ENCODE measurements at places on chromosomes 12 and 14.
A peak's percentile ranks its signal among the peaks of the same experiment; 100 is the strongest.

- DNase-seq = no peak
These were observed 1.7 kb downstream of the SOS2 start for GRCh38 chr14:50229681-50230080.

- DNase-seq = no peak
These were observed 17.4 kb downstream of the CEP170B start for GRCh38 chr14:104882325-104882973.

DNA sequence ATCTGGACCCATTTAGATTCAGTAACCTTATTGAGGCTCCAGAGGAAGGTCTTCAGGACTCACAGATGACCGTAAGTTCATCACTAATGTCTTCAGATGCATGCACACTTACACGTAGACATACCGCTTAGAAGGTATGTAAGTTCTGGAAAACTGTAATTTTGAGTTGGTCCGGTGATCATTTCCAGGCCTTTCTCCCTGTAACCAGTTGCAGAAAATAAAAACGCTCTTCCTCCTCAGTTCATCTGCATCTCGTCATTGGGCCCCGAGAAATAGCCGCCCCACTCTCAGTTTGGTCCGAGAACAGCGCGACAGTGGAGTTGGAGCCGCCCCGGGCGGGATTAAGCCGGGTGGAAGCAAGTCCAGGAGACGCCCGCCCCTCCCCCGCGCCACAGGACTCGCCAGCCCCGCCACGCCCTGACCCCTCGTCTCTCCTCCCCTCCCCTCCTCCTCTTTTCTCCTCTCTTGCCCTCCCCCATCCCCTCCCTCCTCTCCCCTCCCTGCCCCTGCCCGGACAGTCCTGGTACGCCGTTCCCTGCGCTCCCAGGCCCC, 83.7 kb downstream of the TNFAIP2 start:
- DNase-seq = no peak

GRCh38 chr14:52080158-52080800, 11.4 kb upstream of the NID2 start:
- no peak for DNase-seq

- no peak for DNase-seq
These were observed 26.1 kb upstream of the ETV6 start for GRCh38 chr12:11623382-11623781.

GRCh38 chr12:122982963-122983788, 2.7 kb downstream of the ARL6IP4 start:
- no peak for DNase-seq

DNA sequence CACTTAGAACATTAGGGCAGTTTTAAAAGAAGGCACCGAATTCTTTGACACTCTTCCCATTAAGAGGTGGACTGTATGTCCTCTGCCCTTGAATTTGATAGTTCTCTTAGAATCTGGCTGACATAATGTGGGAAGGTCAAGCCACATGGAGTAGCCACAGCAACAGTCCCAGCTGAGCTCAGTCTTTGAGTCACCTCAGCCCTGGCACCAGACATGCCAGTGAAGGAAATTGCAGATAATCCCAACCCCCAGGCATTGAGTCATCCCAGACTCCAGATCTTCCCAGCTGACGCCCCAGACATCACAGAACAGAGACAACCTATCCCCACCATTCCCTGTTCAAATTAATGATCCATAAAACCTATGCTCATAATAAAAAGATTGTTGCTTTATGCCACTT, 83.4 kb downstream of the GTF2A1 start:
- no peak for DNase-seq

DNA sequence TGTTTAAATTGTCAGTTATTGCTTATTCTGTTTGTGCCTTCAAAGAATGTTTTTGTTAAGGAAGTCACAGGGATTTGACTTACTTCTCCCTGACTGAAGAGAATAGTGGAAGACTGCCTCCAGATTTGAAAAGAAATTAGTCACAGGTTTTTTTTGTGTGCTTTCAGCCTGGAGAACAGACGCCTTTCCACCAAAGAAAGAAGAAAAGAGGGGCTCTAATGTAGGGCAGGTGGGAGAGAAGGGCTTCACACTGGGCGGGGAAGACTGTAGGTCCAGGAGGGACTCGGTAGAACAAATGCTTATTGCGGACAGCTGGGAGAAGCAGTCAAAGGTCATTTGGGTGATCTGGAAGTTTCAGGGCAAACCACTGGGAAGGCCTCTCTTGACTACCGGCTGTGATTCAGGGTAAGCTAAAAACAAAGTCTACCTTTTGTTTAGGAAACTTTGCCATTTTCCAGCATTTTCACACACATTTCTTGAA, 76.8 kb downstream of the SAMD4A start:
- DNase-seq = no peak

DNA sequence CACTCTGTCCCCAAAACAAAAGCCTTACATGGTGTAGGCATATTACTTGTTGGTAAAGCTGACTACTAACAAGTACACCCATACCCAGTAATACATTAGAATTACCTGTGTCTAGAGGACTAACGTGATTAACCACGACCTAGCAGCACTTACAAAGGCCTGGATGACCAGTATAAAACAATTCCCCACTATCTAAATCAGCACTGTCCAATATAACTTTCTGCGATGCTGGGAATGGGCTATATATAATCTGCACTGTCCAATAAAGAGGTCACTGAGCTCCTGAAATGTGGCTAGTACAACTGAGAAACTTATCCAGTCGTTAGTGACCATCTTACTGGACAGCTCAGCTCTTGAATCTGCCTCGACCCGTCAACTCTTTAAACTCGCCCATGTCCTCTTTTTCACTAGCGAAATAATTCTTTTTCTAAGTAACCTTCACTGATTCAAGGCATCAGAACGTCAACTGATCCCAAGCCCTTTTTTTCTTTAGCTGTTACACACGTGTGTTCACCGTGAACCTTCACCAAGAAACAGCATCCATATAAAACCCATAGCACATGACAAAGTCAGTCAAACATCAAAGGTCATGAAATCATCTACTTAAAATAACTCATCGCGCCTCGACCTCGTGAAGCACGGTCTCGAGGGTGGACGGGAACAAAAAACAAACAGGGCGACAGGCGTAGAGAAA, 905 bp upstream of the CIPC start:
- no peak for DNase-seq

GRCh38 chr12:94169966-94170689, 21.8 kb downstream of the PLXNC1 start:
- no peak for DNase-seq

DNA sequence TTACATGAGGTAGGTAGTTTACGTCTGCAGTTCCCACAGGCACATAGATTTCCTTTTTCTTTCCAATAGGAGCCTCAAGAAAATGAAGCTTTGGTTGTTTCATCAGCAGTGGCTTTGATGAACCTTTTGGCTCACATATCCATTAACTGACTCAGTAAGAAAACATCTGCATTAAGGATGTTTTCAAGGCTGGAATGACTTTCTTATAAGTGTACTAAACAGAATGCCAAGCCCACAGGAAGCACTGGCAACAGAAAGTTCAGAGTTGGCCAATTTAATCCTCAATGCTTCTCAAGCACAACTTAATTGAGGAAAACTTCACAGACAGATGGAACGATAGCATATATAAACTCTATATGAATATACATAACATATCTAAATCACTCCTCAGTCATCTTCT, 63.5 kb downstream of the ST8SIA1 start:
- no peak for DNase-seq

- DNase-seq = no peak
These were observed 390.7 kb downstream of the APAF1 start for GRCh38 chr12:99035803-99036202.

GRCh38 chr14:70595443-70596185, 4.8 kb downstream of the MED6 start:
- no peak for DNase-seq

- peak; percentile 82 for DNase-seq
These were observed at the start of gene ZNF605 for GRCh38 chr12:132956011-132956788. TSS of gene ZNF605 (minus strand) at chr12:132956306. CDS start at chr12:132945635, 10,671 bp downstream.

DNA sequence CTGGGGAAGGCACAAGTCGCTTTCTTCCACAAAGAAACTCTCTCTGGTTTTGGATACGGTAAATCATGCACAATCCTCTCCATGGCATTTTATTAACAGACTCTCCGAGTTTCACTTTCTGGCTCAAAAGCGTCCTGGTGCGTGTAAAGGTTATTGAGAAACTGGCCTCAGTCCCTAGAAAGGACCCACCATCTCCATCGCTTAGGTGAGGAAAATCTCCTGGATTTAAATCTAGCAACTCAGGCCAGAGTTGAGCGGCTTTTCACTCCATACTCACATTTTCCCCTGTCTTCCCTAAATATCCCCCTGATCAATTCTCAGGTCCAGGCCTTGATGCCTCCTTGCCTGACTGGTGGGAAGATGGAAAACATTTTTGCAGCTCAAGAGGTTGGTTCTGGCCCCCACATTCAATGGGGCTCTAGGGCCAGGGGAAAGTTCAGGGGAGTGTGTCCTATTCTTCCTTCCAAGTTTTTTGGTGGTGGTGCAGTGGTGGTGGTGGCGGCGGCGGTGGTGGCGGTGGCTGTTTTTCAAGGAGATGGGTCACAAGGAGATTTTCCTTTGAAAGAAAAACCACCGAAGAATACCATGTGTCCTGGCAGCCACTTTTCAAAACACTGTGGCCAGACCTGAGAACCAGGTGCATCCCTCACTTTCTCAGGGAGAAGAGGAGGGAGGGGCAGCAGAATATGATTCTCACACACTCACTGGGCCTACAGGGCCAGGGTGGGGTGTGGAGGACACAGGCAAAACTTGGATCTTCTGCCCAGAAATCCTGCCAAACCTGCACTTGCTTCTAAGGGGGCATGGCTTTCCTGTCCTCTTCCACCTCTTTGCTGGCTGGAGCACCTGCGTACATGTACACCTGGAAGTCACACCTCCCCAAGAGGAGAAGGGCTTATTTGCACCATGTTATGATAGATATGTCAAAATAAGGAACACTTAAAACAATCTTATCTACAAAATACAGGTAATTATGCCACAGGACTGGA, 46.7 kb upstream of the PNMA1 start:
- DNase-seq = no peak

- no peak for DNase-seq
These were observed 352.3 kb upstream of the OR4E1 start for GRCh38 chr14:22025879-22026278.

GRCh38 chr14:103146141-103146709, 23.0 kb downstream of the TNFAIP2 start:
- DNase-seq = no peak

DNA sequence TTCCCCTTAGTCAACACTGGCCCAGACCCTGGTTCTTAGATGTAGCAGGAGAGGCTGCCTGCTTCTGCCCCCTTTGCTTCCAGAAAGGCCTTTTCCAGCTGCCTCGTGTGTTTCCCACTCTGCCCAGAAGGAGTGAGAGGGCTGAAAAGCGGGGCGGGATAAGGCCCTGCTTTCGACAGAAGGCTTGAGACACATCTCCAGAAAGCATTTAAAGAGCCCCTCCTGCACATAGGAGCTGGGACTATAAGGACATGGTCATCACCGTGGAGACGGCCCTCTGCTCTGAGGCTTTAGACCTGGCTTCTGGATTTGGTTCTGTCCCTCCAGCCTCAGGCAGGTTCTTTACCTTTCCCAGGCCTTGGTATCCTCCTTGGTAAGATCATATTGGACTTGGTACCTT, 11.9 kb downstream of the CALM1 start:
- DNase-seq = no peak

GRCh38 chr12:42442311-42442759, 116.4 kb downstream of the PPHLN1 start:
- DNase-seq = no peak

- no peak for DNase-seq
These were observed 190.7 kb upstream of the BMP4 start for GRCh38 chr14:54147282-54147681.

DNA sequence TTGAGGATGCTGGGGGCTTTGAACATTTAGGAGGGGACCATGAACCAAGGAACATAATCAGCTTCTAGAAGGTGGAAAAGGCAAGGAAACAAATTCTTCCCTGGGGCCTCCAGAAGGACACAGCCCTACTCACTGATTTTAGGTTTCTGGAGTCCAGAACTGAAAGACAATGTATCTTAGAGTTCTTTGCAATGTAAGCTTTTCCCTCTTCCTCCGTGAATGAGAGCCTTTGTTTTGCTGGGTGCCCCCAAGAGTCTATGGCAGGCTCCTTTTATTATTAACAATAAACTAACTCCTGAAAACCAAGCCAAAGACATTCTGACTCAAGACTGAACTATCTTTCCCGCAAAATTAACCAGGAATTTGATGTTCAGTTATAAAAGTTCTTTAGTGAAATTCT, 204.1 kb downstream of the STXBP6 start:
- DNase-seq = no peak

DNA sequence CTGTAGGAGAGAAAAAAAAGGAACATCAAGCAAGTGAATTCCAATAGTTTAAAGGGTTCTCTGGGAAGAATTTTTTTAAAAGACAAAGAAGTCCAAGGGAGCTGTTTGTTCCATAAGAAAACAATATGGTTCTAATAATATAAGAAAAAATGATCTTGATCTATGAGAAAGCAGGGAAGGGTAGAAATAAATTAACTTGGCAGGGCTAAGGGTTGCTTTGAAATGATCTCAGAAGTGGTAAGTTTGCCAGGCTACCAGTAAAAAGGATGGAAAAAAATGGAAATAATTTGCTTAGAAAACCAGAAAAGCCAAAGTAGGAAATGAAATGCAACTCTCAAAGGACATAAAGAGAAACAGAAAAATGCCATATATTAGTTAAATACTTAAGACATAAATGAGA, 41.7 kb upstream of the EMP1 start:
- DNase-seq = no peak

- no peak for DNase-seq
These were observed 95.6 kb upstream of the NRXN3 start for GRCh38 chr14:78074561-78074960.

- no peak for DNase-seq
These were observed 72.8 kb downstream of the GALNT4 start for GRCh38 chr12:89451841-89452251.

- peak; percentile 89 for DNase-seq
These were observed 853 bp downstream of the USP5 start for GRCh38 chr12:6852651-6853354.

DNA sequence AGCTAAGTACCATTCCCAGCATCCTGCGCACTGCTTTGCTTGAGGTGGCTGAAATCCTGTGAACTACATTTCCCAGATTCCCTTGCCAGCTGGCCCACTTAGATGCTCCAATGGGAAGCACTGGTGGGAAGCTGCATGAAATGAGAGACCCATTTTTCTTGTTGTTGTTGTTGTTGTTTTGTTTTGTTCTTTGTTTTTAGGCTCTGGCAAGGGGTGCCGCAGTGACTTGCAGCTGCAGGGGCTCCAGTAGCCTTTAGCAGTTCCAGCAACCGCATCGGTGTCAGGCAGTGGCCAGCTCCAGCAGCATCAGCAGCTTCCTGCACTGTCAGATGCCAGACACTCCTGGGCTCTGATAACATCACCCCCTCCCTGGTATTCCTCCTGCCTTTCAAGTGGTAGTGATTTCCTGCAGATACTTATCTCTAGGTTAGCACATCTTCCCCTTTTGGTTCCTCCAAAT, 8.8 kb upstream of the EGLN3 start:
- DNase-seq = no peak

- no peak for DNase-seq
These were observed 24.3 kb downstream of the DDX24 start for GRCh38 chr14:94056579-94057308.

GRCh38 chr14:99326041-99326710, 54.2 kb upstream of the BCL11B start:
- DNase-seq = no peak
